ENCODE measurements at places on chromosomes 4 and X.
A peak's percentile ranks its signal among the peaks of the same experiment; 100 is the strongest.

GRCh38 chr4:478373-478772 is 20.6 kb downstream of the ZNF721 start:
- no peak for DNase-seq

DNA sequence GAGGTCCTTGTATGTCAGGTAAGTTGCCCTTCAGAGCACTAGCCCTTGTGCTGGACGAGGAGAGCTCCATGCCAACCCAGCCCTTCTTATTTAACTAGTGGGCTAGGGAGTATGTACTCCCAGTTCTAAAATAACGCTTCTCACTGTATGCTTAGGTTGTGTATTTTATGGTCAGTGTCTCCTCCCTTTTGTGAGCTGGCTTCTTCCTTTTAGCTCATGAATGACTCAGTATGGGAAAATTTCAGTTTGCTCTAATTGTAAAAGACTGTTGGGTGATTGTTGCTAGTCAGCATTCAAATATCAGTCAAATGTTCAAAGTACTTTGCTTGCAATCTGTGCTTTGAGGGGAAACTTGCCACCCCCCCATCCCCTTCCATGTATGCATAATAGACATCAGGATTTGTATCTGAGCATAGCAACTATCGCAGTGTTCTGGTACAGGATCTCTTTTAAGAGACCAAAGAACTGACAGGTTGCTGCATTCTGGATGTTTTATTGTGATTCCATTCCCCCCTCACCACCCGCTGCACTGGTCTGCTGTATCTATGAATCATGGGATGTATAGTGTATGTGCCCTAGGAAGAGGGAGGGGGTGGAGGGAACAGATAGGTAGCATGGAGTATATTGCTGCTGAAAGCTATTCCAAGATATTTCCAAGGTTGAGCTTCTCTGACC is 34.7 kb downstream of the DLG3 start:
- no peak for DNase-seq

- no peak for DNase-seq
Measured at GRCh38 chr4:52726826-52727580, 24.2 kb downstream of the ERVMER34-1 start.

- no peak for DNase-seq
Measured at GRCh38 chr4:73417973-73418372, 13.9 kb downstream of the ALB start.

DNA sequence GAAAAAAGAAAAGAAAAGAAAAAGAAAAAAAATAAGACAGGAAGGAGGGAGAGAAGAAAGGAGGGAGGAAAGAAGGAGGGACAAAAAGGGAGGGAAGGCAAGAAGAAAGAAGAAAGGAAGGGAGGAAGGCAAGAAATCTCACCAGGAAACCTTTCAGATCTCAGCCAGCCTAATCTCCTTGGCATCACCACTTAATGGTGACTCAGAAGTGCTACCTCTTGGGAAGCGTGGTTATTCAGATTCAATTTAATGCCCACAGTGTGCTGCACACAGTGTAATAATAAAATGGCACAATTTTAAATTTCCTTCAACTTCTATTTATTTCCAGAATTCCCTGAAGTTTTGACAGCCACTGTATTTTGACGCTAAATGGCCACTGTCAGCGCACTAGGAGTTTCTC is 50.3 kb downstream of the DKK2 start:
- no peak for DNase-seq

GRCh38 chr4:102553982-102554381 is 52.8 kb downstream of the NFKB1 start:
- no peak for DNase-seq

GRCh38 chrX:670645-671044 is 40.1 kb downstream of the SHOX start:
- DNase-seq = no peak

DNA sequence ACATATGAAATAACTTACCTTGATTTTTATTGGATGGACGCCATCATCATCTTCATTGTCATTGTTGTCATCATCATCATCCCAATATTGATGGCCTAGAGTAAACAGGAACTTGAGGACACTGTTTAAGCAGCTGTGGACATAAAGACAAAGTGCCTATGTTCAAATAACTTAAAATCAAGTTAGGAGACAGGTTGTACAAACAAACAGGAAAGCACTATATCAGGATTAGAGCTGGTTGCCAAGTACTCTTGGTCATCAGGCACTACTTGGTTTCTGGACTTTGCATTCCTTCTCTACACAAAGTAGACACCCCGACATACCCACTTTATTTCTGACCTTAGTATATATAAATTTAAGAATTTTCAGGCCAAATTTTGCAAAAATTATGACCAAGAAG is 608.6 kb downstream of the KLHL13 start:
- DNase-seq = no peak

GRCh38 chr4:26462874-26463273 is 27.4 kb downstream of the CCKAR start:
- DNase-seq = no peak

- no peak for DNase-seq
Measured at GRCh38 chrX:2751291-2751690, 549 bp upstream of the XG start.

GRCh38 chr4:20761382-20761781 is 61.1 kb downstream of the PACRGL start:
- no peak for DNase-seq

GRCh38 chr4:41134581-41134980 is 79.8 kb downstream of the APBB2 start:
- no peak for DNase-seq

DNA sequence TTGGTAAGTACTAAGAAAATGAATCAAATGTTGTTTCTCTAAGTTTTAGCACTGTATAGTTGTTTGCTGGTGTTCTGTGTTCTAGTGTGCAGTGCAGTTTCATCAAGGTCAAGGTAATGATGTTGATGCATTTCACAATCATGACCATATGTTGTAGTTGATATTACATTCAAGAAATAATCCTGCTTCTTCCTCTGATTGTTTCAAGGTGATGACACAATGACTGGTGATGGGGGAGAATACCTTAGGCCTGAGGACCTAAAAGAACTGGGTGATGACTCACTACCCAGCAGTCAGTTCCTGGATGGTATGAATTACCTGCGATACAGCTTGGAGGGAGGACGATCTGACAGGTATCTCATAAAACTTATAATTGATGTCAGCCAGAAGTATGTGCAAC is 261.6 kb downstream of the ANK2 start:
- no peak for DNase-seq

DNA sequence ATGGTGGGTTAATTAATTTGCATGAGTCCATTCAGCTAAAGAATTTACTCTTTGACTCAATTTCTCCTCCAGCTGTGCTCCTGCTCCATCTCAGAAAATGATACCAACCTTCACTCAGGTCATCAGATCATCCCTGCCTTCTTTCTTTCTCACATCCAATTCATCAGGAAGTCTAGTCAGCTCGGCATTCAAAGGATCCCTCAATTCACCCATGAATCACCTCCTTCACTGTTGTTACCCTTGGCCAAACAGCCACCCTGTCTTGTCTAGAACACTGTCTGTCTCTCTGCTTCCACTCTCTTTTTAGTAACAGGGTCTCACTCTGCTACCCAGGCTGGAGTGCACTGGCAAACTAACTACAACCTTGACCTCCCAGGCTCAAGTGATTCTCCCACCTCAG is 337.4 kb upstream of the SFRP2 start:
- DNase-seq = no peak

GRCh38 chr4:48341776-48342605 is 662 bp downstream of the SLAIN2 start:
- DNase-seq = peak; percentile 30

DNA sequence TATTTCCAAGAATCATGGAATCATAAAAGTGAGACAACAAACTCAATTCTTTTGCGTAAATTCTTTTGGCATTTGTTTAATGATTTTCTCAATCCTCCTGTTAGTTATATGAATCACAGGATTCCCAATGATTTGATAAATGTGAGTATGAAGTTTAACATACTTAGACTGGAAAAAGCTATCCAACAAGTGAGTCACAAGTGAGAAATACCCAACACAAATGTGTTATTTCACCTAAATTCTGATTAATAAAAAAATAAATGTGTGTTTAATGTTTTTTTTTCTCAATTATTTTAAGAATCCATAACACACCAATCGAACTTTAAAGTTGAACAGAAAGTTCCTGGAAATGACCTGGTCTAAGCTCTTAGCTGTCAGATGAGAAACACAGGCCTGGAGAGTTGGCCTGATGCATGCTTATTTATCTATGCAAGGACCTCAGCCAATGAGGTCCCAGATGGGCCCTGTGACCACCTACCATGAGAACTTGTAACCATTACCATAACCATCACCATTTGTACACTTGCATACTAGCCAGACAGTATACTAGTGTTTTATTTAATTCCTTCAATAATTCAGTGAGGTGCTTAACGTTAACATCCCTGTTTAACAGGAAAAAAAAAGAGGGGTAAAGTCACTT is 386.7 kb downstream of the SPRY1 start:
- no peak for DNase-seq

GRCh38 chr4:67332627-67333026 is 212.7 kb downstream of the CENPC start:
- no peak for DNase-seq

GRCh38 chr4:114783215-114783595 is 184.6 kb downstream of the UGT8 start:
- no peak for DNase-seq

- DNase-seq = no peak
Measured at GRCh38 chr4:164396439-164396838, 357.5 kb upstream of the SMIM31 start.

GRCh38 chr4:98720871-98721480 is 62.6 kb upstream of the TSPAN5 start:
- no peak for DNase-seq

GRCh38 chr4:83846193-83846830 is 310.4 kb downstream of the GPAT3 start:
- no peak for DNase-seq

GRCh38 chr4:77742054-77742453 is 77.1 kb downstream of the CNOT6L start:
- no peak for DNase-seq

DNA sequence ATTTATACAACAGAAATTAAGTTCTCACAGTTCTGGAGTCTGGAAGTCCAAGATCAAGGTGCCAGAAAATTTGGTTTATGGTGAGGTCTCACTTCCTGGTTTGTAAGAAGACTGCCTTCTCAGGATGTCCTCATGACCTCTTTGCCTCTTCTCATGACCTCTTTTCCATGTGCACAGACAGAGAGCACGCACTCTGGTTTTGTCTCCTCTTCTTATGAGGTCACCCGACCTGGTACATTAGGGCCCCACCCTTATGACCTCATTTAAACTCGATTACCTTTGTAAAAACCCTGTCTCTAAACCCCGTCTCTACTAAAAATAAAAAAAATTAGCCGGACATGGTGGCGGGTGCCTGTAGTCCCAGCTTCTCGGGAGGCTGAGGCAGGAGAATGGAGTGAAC is 155.9 kb downstream of the KIT start:
- no peak for DNase-seq

DNA sequence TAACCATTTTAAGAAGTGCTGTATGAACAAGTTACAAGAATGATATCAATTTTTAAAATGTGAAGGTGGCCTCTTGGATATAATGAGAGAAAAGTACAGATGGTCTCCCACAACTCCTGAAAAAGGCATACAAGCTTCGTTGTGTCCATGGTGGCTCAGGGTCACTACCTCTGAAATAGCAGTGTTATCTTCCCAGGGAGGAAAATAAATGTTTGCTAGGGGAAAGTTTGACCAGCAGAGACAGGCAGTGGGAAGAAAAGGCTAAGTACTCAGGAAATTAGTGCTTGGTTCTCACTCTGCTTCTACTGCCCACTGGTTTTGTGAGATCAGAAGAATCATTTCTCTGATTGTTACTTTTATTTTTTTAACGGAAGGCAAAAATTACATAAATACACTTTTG is 39.4 kb downstream of the PPP1R2C start:
- no peak for DNase-seq

DNA sequence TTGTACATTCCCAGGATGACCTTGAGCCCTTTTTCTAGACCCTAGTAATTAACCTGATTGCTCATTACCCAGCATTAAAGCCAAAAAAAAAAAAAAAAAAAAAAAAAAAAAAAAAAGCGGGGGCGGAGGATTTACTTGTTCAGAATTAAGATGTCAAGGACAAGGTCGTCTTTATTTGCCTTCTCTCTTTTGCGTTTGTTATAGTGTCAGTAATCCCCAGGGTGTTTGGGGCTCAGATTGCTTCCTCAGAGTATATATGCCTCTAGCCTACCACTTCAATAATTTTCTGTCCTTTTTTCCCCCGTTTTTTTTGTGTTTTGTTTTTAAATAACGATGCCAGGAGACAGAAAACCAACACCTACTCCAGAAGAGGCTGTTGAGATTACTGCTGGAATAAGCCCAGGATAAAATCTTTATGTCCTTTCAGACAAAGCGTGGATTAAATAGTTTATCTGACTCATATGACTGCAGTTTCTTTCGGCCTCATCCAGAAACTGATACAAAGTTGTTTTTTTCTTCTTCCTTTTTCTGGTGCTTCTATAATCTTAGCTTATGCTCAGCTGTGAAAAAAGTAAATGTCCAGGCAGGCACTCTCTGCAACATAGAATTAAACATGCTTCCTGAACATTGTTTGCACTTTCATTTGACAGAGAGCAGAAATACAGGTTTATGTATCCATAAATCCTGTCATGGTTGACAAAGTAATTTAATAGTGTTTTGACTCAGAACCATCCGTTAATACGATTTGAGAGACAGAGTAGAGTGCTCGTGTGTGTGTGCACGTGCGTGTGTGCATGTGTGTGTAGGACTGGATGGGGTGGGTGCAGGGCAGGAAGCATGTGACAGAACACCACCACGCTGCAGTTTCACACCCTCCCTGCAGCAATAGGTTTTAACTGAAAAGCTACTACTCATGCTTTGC is 138.6 kb downstream of the AFF1 start:
- no peak for DNase-seq

GRCh38 chr4:185657183-185657582 is 121.9 kb upstream of the PDLIM3 start:
- DNase-seq = no peak

GRCh38 chr4:85372966-85373365 is 102.0 kb upstream of the ARHGAP24 start:
- DNase-seq = no peak

DNA sequence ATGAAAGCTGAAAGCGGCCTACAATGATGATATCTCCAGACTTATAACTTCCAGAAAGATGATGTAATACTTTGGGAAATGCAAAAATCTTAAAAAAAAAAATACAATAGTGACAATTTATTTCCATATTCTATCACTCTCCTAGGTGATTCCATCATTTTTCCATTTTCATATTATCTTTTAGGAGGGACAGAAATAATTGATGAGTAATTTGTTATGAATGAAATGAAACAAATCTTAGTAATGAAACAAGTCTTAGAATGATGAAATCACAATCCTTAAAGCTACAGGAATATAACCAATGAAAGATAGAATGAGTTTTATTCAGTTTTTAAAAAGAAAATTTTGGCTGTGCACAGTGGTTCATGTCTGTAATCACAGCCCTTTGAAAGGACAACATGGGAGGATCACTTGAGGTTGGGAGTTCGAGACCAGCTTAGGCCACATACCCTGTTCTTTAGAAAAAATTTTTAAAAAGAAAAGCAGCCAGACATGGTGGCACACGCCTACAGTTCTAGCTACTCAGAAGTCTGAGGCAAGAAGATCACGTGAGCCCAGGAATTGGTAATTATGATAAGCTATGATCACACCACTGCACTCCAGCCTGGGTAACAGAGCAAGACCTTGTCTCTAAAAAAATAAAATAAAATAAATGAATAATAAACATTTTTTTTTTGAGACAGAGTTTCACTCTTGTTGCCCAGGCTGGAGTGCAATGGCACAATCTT is 21.7 kb downstream of the CLOCK start:
- DNase-seq = no peak
